ENCODE measurements at places on chromosomes 1 and 21. TPM values are rescaled to one million over a fixed set of nuclear protein-coding genes. Genes with fewer than 3 reads are reported as not detected.

UBE2U gene
- not detected for polyA plus RNA-seq

CDC42BPA gene
- 21.7 TPM for polyA plus RNA-seq

ST6GALNAC3 gene
- 1.7 TPM for polyA plus RNA-seq

- no peak for DNase-seq
Measured at GRCh38 chr1:196997423-196997822, 20.1 kb downstream of the CFHR5 start.

GRCh38 chr1:25090707-25091422 is 141.4 kb downstream of the SYF2 start:
- no peak for DNase-seq
